ENCODE measurements at places on chromosomes 11 and 22.
A peak's percentile ranks its signal among the peaks of the same experiment; 100 is the strongest.

GRCh38 chr22:20573833-20574615 lies 66.6 kb downstream of the MED15 start:
- DNase-seq = no peak
- H3K4me1 ChIP-seq = peaks cover 31% of the 10 kb centered on the region
- H3K4me3 ChIP-seq = no peak overlapping the region
- no peak overlapping the region for H3K27ac ChIP-seq
- H3K36me3 ChIP-seq = peaks cover 63% of the 10 kb centered on the region

- peaks cover 5% of the 10 kb centered on the region for H3K4me1 ChIP-seq
- H3K27ac ChIP-seq = no peak overlapping the region
- DNase-seq = no peak
- H3K4me3 ChIP-seq = no peak overlapping the region
- no peaks in the 10 kb centered on the region for H3K36me3 ChIP-seq
- peaks cover 26% of the 10 kb centered on the region for H3K27me3 ChIP-seq
Observed at GRCh38 chr11:72609476-72609875, 64.7 kb downstream of the PDE2A start.

- no peaks in the 10 kb centered on the region for H3K27me3 ChIP-seq
- no peak overlapping the region for H3K27ac ChIP-seq
- H3K4me3 ChIP-seq = no peak overlapping the region
- peaks cover 3% of the 10 kb centered on the region for H3K4me1 ChIP-seq
Observed at GRCh38 chr11:86931548-86932258, 23.5 kb downstream of the FZD4 start.

DNA sequence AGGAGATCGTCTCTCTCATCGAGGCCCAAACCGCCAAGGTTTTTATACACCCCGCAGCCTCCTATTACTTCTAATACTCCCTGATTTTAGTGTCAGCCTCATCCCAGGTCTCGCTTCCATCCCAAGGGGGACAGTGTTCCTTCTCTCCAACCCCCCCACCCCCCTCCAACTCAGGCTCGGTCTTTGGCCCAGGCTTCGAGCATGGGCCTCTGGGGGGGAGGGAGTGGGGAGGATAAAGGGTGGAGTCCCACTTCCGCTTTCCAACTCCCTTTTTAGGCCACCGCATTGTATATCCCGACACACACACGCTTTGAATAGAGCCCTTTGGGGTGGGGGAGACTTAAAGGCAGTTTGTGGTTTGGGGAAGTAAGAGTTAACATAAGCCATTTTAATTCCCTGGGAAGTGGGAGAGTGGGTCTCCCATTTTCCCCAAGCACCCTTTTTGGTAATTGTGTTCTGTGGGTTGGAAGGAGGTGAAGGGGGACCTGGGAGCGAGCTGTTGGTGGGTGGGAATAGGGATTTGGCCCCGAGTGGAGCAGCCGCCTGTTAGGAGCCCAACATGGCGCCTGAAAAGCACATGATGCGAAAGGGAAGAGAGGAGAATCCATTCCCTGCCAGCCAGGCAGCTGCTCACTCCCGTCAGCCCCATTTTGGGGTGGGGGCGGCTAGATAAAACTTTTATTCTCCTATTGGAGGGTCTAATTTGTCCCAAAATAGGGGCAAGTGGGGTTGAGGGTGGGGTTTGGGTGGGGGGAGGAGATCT lies 844 bp downstream of the PCF11 start:
- peak; percentile 56 for DNase-seq
- peak overlapping the region; percentile 100 for H3K27ac ChIP-seq
- H3K4me3 ChIP-seq = peak overlapping the region; percentile 97
- peaks cover 51% of the 10 kb centered on the region for H3K4me1 ChIP-seq
- H3K36me3 ChIP-seq = peaks cover 49% of the 10 kb centered on the region

GRCh38 chr11:127275774-127276173 lies 275.2 kb upstream of the KIRREL3 start:
- no peak overlapping the region for H3K4me3 ChIP-seq
- H3K27me3 ChIP-seq = no peaks in the 10 kb centered on the region
- H3K27ac ChIP-seq = no peak overlapping the region
- DNase-seq = no peak
- no peaks in the 10 kb centered on the region for H3K4me1 ChIP-seq

GRCh38 chr11:43984519-43985385 lies 42.3 kb downstream of the C11orf96 start:
- peaks cover 31% of the 10 kb centered on the region for H3K27me3 ChIP-seq
- no peaks in the 10 kb centered on the region for H3K36me3 ChIP-seq
- no peak for DNase-seq

DNA sequence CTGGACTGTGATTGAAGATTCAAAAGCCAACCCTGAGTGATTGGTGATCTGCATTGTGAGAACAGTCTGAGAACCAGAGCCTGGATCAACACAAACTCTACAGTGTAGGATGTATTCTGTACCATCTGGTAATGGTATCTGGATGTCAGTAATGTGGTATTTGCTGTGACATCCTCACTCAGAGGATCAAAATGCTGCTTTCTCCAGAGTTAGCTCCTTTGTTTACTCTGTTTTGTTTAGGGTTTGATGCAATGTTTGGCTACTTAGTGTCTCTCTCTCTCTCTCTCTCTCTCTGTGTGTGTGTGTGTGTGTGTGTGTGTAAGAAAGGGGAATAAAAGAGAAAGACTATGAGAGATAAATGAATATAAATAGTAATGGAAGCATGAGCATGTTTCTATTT lies 24.3 kb downstream of the CASP4 start:
- H3K4me3 ChIP-seq = no peak overlapping the region
- H3K36me3 ChIP-seq = peaks cover 55% of the 10 kb centered on the region
- H3K27ac ChIP-seq = no peak overlapping the region
- no peaks in the 10 kb centered on the region for H3K27me3 ChIP-seq
- H3K4me1 ChIP-seq = peaks cover 7% of the 10 kb centered on the region

DNA sequence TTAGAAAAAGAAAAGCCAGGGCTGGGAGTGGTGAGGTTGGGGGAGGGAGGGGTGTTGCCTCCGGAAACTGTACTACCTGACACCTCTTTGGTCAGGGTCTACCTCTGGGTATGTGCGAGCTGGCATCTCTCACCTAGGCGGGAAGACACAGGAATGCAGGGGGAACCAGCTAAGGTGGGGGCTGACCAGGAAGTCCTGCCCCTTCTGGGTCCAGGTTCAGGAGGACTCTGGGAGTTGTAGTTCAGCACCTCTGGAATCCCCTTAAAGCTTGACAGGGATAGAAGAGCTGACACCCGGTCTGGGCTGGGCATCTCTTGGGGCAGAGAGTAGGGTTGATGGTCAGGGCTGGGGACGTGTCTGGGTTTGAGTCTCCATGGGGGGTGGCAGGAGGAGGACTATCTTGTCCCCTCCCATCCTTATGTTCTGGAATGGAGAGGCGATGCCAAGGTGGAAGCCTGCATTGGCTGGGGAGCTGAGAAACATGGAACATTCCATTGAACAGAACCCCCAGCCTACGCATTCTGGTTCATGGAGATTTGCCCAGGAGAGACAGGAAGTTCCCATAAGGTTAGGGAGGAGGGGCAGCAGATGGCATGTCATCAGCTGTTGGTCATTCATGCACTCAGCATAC lies 2.1 kb upstream of the KIAA1671 start:
- peaks cover 56% of the 10 kb centered on the region for H3K27me3 ChIP-seq
- H3K4me3 ChIP-seq = no peak overlapping the region
- DNase-seq = no peak
- no peak overlapping the region for H3K27ac ChIP-seq
- H3K36me3 ChIP-seq = no peaks in the 10 kb centered on the region

- H3K27me3 ChIP-seq = peaks cover 11% of the 10 kb centered on the region
- no peak overlapping the region for H3K4me3 ChIP-seq
- peaks cover 2% of the 10 kb centered on the region for H3K36me3 ChIP-seq
- peaks cover 29% of the 10 kb centered on the region for H3K4me1 ChIP-seq
- no peak overlapping the region for H3K27ac ChIP-seq
Observed at GRCh38 chr11:57474803-57475115, 14.4 kb downstream of the RTN4RL2 start.

- DNase-seq = peak; percentile 36
- H3K36me3 ChIP-seq = no peaks in the 10 kb centered on the region
- H3K4me1 ChIP-seq = peaks cover 28% of the 10 kb centered on the region
- no peaks in the 10 kb centered on the region for H3K27me3 ChIP-seq
- no peak overlapping the region for H3K4me3 ChIP-seq
Observed at GRCh38 chr22:20238901-20239675, 29.0 kb downstream of the RTN4R start.

DNA sequence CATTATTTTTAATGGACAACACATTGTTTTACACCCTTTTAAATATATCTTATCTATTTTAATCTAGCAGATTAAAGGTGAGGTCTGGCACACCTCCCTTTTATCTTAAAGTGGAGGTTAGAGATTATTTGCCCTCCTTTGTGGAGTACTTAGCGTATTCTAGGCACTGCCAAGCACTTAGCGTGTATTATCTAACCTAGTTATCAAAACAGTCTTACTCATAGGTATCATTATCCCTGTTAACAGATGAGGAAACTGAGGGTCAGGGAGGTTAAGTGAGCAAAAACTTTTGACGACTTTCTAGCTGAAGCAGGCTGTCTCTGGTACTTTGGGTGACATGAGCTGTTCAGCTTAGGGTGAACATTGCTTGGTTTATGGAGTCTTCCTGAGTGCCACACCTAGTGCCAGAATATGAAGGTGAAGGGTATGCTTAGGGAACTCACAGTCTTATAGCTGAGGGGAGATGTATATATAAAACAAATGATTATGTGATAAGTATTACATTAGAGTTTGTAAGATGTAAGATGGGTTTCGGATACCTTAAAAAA lies 55.0 kb downstream of the ZNRF3 start:
- H3K4me1 ChIP-seq = no peaks in the 10 kb centered on the region
- DNase-seq = no peak
- no peak overlapping the region for H3K27ac ChIP-seq

GRCh38 chr11:60902625-60903024 lies 3.8 kb downstream of the PRPF19 start:
- H3K27ac ChIP-seq = no peak overlapping the region
- H3K4me1 ChIP-seq = peaks cover 34% of the 10 kb centered on the region
- no peaks in the 10 kb centered on the region for H3K27me3 ChIP-seq
- no peak overlapping the region for H3K4me3 ChIP-seq
- no peak for DNase-seq

DNA sequence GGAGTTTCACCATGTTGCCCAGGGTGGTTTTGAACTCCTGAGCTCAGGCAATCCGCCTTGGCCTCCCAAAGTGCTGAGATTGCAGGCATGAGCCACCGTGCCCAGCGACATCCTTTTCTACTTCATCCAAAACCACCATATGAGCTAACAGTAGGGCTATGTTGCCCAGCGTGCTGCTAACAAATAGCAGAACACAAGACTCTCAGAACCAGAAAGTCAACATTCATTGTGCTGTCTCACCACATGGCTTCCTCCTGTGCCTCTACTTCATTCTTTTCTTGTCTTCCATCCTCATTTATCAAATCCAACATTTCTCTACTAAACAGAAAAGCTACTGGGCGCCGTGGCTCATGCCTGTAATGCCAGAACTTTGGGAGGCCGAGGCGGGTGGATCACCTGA lies 12.0 kb upstream of the DENND5A start:
- H3K36me3 ChIP-seq = no peaks in the 10 kb centered on the region
- no peak overlapping the region for H3K27ac ChIP-seq
- no peak overlapping the region for H3K4me3 ChIP-seq
- H3K4me1 ChIP-seq = peaks cover 24% of the 10 kb centered on the region
- DNase-seq = no peak

- no peak for DNase-seq
- H3K4me3 ChIP-seq = no peak overlapping the region
- peaks cover 21% of the 10 kb centered on the region for H3K4me1 ChIP-seq
- H3K36me3 ChIP-seq = no peaks in the 10 kb centered on the region
- no peaks in the 10 kb centered on the region for H3K27me3 ChIP-seq
- no peak overlapping the region for H3K27ac ChIP-seq
Observed at GRCh38 chr11:10418259-10418949, 36.7 kb upstream of the AMPD3 start.

- no peak for DNase-seq
- no peaks in the 10 kb centered on the region for H3K27me3 ChIP-seq
- H3K4me1 ChIP-seq = no peaks in the 10 kb centered on the region
- no peaks in the 10 kb centered on the region for H3K36me3 ChIP-seq
Observed at GRCh38 chr11:134760299-134760698, 348.3 kb upstream of the B3GAT1 start.

GRCh38 chr11:60589611-60590010 lies 74.4 kb downstream of the MS4A13 start:
- no peaks in the 10 kb centered on the region for H3K4me1 ChIP-seq
- H3K27ac ChIP-seq = no peak overlapping the region
- no peaks in the 10 kb centered on the region for H3K27me3 ChIP-seq
- no peak overlapping the region for H3K4me3 ChIP-seq

GRCh38 chr11:108732395-108732794 lies 67.5 kb downstream of the DDX10 start:
- peaks cover 40% of the 10 kb centered on the region for H3K36me3 ChIP-seq
- DNase-seq = no peak
- no peaks in the 10 kb centered on the region for H3K27me3 ChIP-seq
- H3K27ac ChIP-seq = peak overlapping the region; percentile 24
- H3K4me3 ChIP-seq = no peak overlapping the region
- H3K4me1 ChIP-seq = peaks cover 56% of the 10 kb centered on the region

DNA sequence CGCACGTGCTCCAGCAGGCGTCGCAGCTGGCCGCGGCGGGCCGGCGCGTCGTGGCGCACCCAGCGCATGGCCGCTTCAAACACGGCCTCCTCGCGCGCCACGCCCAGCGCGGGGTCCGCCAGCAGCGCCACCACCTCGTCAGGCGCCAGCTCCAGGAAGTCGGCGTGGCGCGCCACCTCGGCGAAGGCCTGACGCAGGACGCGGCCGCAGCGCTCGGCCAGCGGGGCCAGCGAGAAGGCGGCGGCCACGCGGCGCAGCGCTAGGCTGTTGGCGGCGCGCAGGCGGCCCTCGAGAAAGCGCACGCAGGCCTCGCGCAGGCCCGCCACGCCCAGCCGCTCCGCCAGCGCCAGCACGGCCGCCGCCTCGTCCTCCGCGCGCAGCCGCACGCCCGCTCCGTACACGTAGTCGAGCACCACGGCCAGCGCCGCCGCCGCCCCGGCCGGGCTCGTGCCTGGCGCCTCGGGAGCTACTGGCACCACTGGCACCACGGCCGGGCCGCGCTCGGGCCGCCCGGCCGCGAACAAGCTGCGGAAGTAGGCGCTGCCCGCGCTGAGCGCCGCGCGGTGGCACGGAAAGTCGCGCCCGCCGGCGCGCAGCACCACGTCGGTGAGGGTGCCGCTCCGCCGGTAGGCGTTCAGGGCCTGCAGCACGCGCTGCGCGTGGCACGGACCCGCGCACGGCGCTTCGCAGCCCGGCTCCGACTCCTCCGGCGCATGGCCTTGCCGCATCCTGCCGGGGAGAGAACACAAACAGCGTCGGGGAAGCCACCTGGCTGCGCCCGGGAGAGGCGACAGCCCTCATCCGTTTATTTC lies 2.9 kb downstream of the KLHL35 start:
- H3K4me3 ChIP-seq = peak overlapping the region; percentile 79
- peaks cover 4% of the 10 kb centered on the region for H3K36me3 ChIP-seq
- peak overlapping the region; percentile 69 for H3K27ac ChIP-seq
- peak; percentile 59 for DNase-seq
- peaks cover 49% of the 10 kb centered on the region for H3K27me3 ChIP-seq
- H3K4me1 ChIP-seq = peaks cover 16% of the 10 kb centered on the region
